IPS-NIHi11 (cell line): ENCODE measurements at places on chromosomes 1 and 21.

- no peak for DNase-seq
Observed at GRCh38 chr21:37766129-37766528, 150.1 kb downstream of the KCNJ6 start.

- DNase-seq = no peak
Observed at GRCh38 chr1:205279986-205280385, 41.6 kb downstream of the NUAK2 start.

- peak; percentile 89 for DNase-seq
Observed at GRCh38 chr1:95117207-95118066, at the start of gene TLCD4. TLCD4 (plus strand) TSS chr1:95117355; CDS start chr1:95143902, 26,547 bp downstream.

- peak; percentile 35 for DNase-seq
Observed at GRCh38 chr1:58620259-58620658, 43.2 kb upstream of the TACSTD2 start.

- DNase-seq = no peak
Observed at GRCh38 chr1:198879711-198880306, 241.0 kb downstream of the PTPRC start.

DNA sequence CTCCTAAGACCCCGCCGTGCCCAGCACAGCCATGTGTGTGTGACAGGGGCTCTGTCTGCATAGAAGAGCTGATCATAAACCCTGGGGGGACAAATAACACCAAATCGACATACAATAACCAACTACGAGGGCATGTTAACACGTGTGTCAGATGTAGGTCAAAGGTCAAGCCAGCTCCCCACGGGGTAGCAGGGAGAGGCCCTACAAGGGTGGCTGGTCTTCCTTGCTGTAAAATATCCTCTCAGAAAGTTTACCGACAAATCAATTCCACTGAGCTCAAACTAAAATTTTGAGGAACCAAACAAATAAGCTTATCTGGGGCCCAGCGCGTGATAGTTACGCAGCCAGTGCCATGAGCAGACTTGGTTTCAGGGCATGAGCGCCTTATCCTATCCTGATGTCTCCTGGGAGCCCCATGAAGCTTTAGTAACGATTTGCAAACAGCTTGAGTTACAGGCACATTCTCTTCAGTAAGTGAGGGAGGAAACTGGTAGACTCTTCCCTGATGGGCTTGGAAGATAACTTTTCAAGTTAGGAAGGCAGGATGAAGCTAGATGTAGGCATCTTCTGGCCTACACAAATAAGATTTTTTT lies 2.7 kb upstream of the TMPRSS3 start:
- DNase-seq = no peak

- no peak for DNase-seq
Observed at GRCh38 chr1:26701266-26701994, 5.6 kb downstream of the ARID1A start.

DNA sequence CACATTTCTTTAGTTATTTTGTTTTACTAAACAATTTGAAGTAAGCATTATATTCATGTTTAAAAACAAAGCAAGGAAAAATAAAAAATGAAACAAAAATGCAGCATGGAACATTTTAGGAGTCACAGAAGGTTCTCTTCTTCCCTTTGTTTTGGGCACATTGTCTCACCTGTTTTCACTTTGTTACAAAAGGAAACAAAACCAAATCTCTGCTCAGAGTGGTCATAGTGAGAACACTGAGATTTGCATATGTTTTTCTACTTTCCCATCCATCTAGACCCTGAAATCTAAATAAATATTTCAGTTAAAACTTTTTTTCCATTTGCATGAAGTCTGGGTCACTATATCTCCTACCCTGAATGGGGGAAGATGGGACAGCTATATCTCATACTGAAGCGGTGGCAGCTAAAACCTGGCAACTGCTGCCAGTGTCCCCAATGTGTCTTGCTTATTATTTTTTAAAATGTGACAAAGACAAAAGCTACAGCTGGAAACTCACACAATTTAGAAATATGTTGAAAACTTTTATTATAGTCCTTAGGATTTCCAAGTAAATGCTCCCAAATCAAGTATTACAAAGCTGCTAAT lies 3.5 kb downstream of the EXOC8 start:
- DNase-seq = no peak

DNA sequence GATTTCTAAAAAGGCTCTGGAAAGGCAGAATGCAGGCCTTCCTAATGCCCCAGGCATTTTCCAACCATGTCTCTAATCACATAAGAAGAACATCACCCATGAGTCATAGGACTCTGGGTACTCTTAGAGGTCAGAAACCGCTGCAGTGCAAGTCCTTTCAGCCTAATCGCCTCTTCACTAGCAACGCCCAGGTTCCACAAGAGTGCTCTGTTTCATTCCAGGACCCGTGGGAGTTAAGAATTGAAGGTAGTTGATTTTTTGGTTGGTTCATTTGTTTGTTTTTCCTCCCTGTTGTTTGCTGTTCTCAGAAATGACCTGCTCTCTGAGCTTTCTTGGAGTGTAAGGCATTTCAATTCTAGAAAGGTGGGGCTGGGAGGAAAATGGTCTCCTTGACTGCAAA lies 123.2 kb downstream of the NR5A2 start:
- peak; percentile 22 for DNase-seq

GRCh38 chr1:29505532-29506220 lies 269.4 kb downstream of the PTPRU start:
- no peak for DNase-seq

- no peak for DNase-seq
Observed at GRCh38 chr1:154595621-154596020, 12.4 kb downstream of the ADAR start.

- no peak for DNase-seq
Observed at GRCh38 chr1:15180945-15181523, 27.5 kb downstream of the TMEM51 start.

DNA sequence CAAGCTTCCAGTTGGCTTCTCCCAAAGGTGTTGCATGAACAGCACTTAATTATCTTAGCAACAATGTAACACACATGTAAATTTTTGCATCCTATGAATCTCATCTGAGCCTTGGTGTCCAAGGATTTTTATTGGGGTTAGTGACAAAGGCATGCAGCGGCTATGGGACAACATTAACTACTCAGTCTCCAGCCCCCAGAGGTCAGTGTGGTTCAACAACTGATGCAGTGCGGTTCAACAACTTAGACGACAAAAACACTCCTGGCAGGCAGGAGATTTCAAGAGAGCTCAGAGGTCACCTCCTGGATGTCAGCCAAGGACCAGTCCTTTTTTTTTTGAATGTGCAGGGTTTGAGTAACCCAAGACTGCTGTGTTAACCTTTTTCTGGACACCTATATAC lies 77.5 kb upstream of the HMCN1 start:
- peak; percentile 19 for DNase-seq

- DNase-seq = no peak
Observed at GRCh38 chr1:91596474-91596873, 95.8 kb downstream of the CDC7 start.

- DNase-seq = no peak
Observed at GRCh38 chr21:37757606-37758376, 158.5 kb downstream of the KCNJ6 start.

DNA sequence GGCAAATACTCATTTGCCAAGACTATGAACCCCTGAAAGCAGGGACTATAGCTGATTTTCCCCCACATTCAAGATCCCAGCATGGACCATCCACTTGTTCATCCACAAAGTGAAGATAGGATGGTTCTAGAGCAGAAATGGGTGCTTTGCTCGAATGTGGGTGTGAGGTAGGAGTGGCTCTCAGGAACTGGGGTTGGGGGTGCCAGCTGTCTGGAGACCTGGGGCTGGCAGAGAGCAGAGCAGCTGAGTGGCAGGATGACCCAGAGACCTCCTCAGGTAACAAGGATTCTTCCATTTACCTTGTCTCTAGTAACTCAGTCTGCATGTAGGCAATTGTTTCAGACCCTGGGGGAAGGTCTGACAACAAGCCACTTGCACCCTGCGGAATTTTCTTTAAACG lies 6.0 kb downstream of the S100A9 start:
- DNase-seq = no peak

GRCh38 chr1:26351590-26352337 lies 2.2 kb downstream of the CRYBG2 start:
- no peak for DNase-seq

- DNase-seq = no peak
Observed at GRCh38 chr1:164633997-164634396, 75.0 kb downstream of the PBX1 start.

- DNase-seq = no peak
Observed at GRCh38 chr1:159084867-159085266, 8.3 kb upstream of the AIM2 start.
